ENCODE measurements at places on chromosomes 5 and 9.

GRCh38 chr5:132761321-132762240 is 14.4 kb downstream of the CCNI2 start:
- DNase-seq: no peak

- DNase-seq: no peak
These were observed 19.7 kb upstream of the GCNT4 start for GRCh38 chr5:75072061-75072460.

DNA sequence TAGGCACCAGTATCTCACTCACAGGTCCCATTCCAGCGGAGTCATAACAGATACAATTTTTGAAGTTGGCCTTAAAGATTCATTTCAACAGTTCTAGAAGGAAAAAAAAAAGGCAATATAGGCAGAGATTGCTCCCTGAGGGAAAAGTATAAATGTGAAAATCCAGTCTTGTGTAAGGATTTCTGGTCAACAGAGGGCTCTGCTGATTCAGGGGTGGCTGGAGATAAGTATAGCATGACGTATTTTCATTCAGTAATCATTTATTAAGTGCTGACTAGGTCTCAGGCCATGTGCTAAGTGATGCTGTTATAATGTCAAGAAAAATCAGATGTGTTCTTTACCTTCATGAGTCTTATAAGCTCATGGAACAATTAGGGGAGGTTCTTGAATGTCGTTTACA is 377.3 kb upstream of the MEF2C start:
- no peak for DNase-seq

DNA sequence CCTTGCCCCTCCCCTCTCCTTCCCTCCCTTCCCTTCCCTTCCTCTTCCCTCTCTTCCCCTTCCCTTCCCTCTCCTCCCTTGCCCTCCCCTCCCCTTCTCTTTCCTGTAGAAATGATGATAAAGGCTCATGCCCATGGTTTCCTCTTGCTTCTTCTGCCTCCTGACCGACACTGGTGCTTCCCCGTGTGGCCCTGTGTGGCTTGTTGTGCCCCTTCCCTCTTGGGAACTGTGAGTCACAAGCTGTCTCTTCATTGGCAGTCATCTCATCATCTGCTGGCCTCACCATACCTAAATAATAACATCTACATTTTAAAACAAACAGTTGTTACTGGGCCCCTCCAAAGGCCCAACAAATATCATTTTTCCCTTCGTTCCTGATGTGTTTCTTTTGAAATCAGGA is 11.7 kb upstream of the CARNMT1 start:
- no peak for DNase-seq

- no peak for DNase-seq
These were observed 285.1 kb upstream of the ADAMTS16 start for GRCh38 chr5:4855036-4855435.

GRCh38 chr5:126515337-126515736 is 79.7 kb downstream of the ALDH7A1 start:
- no peak for DNase-seq

GRCh38 chr5:126445502-126446174 is 22.4 kb downstream of the GRAMD2B start:
- DNase-seq: no peak

- no peak for DNase-seq
These were observed 81.1 kb downstream of the VAV2 start for GRCh38 chr9:133910855-133911514.

DNA sequence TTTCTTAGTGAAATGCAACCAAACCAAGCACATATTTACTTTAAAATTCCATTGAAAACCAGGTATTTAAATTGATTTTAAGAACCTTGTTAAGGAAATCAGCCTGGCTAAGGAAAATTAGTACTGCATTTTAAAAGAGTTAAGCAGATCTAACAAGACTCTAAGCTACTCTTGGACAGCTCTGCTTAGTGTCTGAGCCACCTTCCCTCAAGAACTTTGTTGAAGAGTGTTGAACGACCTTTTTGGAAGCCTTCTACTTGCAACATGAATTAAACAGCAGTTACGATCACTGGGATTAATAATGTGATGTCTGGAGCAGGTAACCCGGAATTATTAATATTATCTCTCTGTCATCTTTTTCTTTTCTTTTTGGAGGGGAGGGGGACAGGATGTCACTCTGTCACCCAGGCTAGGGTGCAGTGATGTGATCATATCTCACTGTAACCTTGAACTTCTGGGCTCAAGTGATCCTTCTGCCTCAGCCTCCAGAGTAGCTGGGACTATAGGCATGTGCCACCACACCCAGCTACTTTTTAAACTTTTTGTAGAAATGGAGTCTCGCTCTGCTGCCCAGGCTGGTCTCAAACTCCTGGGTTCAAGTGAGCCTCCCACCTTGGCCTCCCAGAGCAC is 74.7 kb downstream of the ANKRD55 start:
- DNase-seq: no peak

DNA sequence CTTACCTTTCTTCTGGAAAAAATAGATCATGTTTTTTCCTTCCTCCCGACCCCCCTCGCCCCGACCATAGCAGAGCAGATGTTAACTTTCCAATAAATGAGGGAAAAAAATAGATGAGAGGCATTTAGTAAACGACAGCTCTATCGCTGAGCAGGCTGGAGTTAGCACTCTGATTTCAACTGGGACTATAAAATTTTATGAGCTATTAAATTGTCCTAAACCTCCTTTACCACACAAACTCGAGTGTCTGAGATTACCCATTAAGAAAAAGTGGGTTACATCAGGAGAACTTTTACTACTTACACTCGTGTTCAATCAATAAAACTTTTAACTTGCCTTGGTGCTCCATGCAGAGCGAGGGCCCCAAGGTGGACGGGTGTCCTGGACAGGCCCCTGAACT is 59.8 kb upstream of the RNU6ATAC start:
- DNase-seq: no peak

DNA sequence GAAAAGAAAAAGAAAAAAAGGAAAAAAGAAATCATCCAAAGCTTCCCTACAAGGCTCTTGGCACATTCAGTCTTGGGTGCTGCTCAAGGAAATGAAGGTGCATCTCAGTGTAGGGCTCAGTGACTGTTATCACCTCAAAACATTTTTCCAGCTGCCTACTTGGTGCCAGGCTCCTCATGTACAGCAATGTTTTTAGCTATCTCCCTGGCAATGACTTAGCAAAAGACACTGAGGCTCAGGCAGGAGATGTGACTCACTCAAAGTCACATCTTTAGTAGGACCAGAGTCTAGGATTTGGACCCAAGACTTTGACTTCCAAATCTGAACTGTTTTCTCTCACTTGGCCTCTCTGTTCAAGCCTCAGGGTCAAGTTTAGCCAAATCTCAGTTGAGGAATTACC is 264.2 kb downstream of the CRB2 start:
- DNase-seq: no peak

- no peak for DNase-seq
These were observed 480.5 kb downstream of the KDM4C start for GRCh38 chr9:7238247-7238637.

DNA sequence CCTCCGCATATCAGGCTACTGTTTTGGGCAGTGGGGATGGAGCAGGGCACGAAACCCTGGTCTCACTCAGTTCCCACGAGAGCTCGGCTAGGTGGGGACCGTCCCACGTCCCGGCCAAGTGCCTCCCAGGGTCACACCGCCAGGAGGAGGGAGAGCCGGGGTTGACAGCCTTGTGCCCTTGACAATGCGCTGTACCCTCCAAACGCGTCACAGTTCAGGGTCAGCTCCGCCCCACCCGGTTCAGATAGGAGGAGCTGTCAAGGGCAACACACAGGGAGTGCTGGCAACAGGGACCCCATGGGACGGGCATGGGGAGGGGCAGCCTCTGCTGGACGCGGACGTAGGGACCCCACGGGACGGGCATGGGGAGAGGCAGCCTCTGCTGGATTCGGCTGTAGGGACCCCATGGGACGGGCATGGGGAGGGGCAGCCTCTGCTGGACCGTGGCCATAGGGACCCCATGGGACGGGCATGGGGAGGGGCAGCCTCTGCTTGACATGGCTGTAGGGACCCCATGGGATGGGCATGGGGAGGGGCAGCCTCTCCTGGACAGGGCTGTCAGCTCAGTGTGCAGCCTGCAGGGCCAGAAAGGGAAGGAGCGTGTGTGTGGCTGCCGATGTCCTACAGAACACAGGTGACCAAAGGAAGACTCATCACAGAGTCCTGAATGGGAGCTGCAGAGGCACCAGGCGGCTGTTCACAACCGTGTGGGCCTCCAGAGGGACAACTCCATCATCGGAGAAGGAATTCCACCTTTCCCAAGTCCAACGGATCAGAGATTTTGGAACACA is 29.4 kb downstream of the PNPLA7 start:
- no peak for DNase-seq

- no peak for DNase-seq
These were observed 147.5 kb downstream of the DAB2IP start for GRCh38 chr9:121798941-121799340.

- DNase-seq: no peak
These were observed 50.5 kb downstream of the EHMT1 start for GRCh38 chr9:137669261-137669672.

DNA sequence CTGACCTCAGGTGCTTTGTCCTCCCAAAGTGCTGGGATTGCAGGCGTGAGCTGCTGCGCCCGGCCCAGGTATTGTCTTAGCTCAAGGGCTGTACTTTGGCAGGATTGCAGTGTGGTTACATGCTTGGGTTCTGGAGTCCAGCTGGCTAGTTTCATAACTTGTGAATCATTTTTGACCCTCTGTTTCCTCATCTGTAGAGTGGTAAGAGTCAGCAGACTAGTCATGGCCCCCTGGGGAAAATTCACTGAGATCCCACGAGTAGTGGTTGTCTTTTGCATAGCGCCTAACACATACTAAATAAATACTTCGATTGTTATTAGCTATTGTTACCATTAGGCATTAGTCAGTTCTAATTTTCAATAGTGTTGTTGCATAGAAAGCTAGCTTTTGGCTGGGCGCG is 14.3 kb downstream of the PTPA start:
- no peak for DNase-seq

DNA sequence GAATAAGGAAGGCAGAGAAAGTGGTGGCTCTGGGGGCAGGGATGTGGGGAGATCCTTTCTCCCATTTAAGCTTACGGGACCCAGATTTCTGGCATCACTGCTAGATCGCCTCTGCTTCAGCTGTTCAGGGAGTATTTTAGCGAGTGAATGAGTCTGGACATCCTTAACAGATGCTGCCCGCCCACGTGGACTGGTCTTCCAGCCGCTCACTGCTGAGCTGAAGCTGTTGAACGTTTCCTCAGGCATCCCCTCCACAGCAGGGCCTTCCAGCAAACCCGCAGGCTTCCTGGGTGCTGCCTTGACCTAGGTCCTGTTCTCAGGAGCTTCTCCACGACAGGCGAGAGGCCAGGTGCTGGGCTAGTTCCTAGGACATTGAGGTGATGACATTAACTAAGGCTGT is 144.4 kb upstream of the EFNA5 start:
- no peak for DNase-seq

- DNase-seq: no peak
These were observed 307.3 kb downstream of the FBXL7 start for GRCh38 chr5:15807248-15807647.

GRCh38 chr5:134247428-134248224 is 21.8 kb upstream of the PPP2CA start:
- DNase-seq: no peak

- no peak for DNase-seq
These were observed 142.1 kb downstream of the HINT1 start for GRCh38 chr5:131022811-131023497.

GRCh38 chr5:131966551-131966950 is 21.1 kb upstream of the MEIKIN start:
- no peak for DNase-seq

- no peak for DNase-seq
These were observed 36.1 kb upstream of the CCNG1 start for GRCh38 chr5:163401271-163401670.

- DNase-seq: no peak
These were observed 10.7 kb upstream of the ZBTB34 start for GRCh38 chr9:126849591-126850225.

GRCh38 chr5:76604838-76605237 is 18.4 kb downstream of the F2RL2 start:
- no peak for DNase-seq

DNA sequence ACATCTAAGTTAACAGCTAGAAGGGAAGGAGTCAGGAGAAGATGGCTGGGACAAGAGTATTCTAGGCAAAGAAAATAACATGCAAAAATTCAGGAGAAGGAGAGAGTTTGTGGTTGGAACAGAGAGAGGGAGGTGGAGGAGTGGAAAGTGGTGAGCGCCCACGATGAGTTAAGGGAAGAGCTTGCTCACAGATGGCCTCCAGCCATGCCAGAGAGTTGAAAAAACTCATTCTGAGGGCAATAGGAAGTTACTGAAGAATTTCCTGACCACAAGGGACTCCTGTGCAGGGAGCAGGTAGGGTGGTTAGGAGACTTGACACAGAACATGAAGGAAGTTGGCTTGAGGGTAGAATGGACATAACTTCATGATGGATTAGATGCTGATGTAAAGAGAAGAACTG is 159.7 kb downstream of the DOCK2 start:
- no peak for DNase-seq

DNA sequence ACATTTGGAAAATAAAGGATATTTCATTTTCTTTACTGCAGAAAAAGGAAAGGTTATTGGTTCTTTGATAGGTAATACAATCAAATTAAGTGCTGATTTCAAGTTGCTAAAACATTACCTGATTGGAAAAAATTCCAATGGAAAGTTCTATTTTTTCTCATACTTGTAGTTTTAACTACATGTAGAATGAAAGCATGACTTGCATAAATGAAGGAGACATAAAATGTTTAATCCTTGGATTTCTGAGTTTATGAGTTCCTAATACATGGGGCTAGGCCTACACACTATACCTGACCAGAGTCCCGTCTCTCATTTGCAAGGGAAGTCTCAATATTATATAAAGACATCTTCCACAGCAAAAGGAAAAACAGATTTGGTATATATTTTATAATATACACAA is 5.2 kb upstream of the MEIKIN start:
- DNase-seq: no peak

DNA sequence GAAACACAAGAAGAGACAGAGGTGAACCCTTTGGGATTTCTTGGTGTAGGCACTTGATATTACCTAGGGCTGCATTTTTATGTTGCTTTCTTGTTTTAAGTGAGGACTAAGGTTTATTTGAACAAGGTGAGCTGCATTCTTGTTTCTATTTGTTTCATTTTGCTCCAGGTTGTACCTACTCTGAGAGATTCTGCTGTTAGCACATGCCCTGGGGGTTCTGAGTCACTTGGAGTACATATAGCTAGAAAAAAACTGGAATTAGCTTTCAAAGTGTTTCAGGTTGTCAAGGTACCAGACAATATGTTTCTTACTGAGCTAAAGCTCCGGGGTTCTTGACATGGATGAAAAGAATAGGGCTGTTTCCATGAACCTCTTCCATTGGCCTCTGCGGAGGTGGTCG is 299.4 kb downstream of the ICE1 start:
- DNase-seq: no peak

DNA sequence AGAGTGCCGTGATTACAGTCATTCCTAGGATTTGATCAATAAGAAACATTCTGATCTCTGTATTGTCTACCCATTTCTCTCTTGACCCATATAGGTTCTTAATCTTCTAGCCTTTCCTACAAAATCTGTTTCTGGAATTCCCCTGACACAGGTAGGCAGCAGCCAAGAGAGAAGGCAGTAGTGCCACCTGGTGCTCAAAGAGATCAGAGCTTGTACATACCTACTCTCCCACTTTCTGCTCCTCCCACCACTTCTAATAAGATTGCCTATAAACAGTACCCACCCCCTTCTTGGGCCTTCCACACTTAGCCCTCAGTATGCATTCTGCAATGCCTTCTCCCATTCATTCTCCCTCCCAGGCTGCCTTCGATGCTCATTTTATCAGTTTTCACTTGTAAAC is 117.4 kb upstream of the RORB start:
- no peak for DNase-seq

- no peak for DNase-seq
These were observed 2.8 kb downstream of the TMEM171 start for GRCh38 chr5:73122875-73123810.

GRCh38 chr5:122780296-122780695 is 5.4 kb downstream of the SNX2 start:
- no peak for DNase-seq
